Naive thymus-derived CD8-positive, alpha-beta T cell (primary cell): ENCODE measurements at places on chromosomes 16 and 17.
A peak's percentile ranks its signal among the peaks of the same experiment; 100 is the strongest.

DNA sequence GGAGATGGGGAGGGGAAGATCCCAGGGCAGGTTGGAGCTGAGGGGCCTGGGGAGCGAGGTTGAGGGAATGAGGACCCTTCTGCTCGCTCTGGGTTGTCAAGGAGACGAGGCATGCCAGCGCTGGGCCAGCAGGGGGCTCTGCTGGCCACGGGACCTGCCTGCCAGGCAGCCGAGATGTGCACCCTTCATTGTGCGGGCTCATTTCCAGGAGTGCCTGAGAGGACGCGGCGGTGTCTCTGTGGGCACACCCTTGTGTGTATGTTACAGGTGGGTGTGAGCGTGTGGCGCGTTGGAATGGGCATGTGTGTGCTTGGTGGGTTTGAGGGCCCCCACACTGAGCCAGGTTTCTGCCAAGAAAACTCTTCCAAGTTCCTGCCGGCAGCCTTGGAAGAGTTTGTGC lies 15.9 kb downstream of the ARHGAP23 start:
- DNase-seq, result peak; percentile 45

- DNase-seq, result no peak
Measured at GRCh38 chr16:79690159-79690558, 89.6 kb upstream of the MAF start.

- DNase-seq, result no peak
Measured at GRCh38 chr16:20746461-20746860, 4.8 kb upstream of the THUMPD1 start.

GRCh38 chr16:66039793-66040192 lies 326.7 kb upstream of the CDH5 start:
- DNase-seq, result no peak

DNA sequence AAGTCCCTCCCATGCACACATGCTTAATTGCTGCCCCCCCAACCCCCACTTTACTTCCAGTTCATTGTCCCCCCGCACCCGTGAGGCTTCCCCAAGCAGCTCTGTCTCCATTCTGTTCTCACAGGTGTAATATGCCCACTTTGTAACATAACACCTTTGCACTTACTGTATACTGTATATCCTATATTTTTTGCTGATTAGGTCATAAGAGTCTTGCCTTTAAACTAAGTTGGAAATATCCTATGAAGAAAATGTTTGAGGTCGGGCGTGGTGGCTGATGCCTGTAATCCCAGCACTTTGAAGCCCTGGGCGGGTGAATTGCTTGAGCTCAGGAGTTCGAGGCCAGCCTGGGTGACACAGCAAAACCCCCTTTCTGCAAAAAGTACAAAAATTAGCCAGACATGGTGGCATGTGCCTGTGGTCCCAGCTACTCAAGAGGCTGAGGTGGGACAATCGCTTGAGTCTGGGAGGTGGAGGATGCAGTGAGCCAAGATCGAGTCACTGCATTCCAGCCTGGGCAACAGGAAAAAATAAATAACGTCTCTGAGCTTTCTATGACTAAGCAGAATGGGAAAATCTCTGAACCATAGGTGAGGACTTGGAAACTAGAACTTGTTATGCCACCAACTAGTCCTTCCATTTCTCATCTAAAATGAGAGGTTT lies 76.1 kb downstream of the TNRC6C start:
- no peak for DNase-seq

GRCh38 chr16:63067141-63067540 lies 1030.9 kb upstream of the CDH8 start:
- DNase-seq, result no peak

DNA sequence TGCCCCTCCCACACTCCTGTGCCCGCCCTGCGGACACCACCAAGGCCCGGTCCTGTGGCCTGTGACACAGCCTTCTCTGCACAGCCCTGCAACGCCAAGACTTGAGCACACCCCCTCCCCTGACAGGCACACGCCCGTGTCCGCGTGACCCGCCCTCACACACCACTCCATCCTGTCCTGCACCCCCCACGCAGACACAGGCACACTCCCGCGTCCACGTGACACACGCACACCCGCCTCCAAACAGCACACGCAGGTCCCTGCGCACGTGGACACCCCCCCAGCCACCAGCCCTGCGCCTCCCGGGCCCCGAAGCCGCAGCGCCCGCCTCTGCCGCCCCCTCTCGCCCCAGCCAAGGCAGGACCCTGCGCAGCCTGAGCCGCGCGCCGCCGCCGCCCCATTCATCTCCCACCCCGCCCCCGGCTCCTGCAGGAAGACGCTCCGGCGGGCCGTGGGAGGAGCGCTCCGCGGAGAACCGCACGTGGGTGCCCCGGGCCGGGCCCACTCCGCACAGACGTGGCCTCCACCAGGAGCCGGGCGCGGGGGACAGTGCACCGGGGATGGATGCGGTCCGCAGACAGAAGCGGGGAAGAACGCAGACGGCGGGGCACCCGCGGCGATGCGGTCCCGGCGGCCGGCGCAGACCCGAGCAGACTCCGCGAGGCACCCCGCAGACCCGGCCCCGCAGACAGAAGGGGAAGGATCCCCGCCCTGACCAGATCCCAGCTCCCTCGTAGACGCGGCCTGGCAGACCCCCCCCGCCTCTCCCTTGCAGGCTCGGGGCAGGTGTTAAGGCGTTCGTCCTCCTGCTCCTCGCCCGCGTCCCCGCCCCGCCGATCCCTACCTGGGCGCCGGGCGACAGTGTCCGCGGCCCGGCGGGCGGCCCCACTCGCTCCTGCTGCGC lies 506 bp downstream of the CAMKK1 start:
- peak; percentile 85 for DNase-seq

DNA sequence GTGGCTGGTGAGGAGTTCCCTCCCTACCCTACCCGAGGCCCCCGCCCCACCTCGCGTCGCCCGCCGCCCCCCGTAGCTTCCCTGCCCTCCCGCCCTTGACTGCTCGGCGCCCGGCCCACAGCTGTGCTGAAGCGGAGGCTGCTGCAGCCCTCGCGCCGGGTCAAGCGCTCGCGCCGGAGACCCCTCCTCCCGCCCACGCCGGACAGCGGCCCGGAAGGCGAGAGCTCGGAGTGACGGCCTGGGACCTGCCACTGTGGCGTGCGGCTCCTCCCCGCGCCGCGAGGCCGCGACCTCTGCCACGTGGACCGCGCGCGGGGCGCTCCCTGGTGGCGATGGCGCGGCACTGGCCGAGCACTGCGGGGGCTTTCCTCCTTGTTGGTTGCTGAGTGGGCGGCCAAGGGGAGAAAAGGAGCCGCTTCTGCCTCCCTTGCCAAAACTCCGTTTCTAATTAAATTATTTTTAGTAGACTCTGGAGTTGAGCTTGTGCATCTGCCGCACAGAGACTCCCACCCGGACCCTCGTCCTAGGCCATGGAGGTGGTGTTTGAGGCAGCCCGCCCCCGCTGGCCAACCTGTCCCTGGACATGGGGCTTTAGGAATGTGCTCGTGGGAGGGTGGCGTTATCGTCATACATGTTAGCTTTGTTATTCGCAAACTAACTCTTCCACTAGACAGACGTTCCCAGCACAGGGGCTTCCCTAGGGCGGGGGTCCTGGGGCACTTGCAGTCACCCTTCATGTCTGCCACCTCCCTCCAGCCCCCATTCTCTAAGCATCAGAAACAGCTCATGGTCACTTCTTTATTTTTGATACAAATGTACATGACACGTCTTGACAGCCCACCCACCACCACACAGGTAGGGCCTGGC lies 4.4 kb downstream of the TP53I13 start:
- peak; percentile 36 for DNase-seq

- DNase-seq, result no peak
Measured at GRCh38 chr17:39793301-39793872, 55.6 kb downstream of the GRB7 start.

DNA sequence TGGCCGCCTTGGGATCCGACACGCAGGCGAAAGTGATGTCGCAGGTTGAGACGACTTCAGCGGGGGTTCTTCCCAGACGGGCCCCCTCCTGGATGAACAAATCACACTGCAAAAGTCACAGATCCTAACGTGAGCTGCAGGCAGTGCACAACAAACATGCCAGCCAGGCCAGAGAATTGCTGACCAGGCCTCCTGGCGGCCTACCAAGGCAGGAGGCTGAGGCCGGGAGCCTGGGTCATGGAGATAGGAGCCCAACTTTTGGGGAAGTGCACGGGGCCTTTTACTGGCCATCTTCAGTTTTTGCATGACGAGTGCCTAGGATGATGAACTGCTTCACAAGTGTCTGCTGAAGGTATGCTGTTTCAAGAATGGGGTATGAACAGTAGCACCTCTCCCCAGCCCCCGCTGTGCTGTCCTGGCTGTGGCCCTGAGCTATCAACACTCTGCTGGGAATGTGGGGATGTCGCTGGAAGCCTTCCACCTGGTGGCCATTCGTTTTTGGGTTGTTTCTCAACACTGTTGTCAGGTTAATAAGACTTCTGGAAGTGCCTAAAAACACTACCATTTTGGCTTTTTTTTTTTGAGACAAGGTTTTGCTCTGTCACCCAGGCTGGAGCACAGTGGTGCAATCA lies 12.2 kb upstream of the ROGDI start:
- DNase-seq, result no peak

DNA sequence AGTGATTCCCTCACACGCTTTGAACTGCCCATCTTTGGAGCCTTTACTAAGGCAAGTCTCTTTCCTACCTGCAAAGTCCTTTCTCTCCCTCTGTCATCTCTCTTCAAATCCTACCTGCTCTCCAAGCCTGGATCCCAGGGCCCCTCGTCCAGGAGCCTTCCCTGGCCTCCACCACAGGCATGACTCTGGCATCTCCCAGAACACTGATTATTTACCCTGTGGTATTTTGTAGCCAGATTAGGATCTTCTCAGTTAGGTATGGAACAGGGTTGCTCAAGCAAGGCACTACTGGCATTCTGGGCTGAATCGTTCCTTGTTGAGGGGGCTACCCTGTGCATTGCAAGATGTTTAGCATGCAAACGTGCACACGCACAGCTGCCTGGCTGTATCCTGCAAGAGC lies 31.9 kb upstream of the POLR3E start:
- DNase-seq, result no peak
